DND-41 (cell line): ENCODE measurements at places on chromosomes 1 and 21.

DNA sequence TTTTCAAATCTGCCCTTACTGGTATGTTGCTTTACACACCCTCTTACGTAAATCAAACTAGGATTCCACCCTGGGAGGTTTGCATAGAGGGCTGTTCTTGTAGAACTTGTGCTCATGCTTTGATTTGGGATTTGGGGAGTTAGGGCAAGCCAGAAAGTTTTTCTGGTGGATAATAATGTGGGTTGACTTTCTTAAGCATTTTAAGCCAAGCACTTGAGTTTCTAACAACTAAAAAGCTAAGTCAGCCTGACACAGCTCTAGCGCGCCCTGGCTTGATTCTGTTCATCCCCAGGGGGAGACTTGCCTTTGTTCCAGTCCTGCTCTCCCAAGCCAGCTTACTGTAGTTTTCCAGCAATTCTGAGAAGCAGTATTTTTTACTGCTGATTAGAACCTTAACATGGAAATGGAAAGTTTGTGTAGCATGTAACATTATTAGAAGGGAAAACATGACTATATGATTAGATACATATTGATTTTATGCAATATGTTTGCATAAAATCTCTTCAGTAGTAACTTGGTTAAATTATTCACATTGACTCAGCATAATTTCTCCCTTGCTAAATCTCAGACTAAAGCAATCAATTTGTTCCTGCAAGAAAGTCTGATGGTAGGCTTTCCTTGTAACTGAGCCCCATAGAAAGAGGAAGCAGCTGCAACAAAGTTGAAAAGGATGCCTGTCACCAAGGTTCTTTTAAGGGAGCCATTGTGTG lies 11.0 kb upstream of the PGD start:
- DNase-seq = peak; percentile 43
- H3K36me3 ChIP-seq = no peaks in the 10 kb centered on the region
- H3K27me3 ChIP-seq = no peaks in the 10 kb centered on the region
- no peak overlapping the region; the same call in 1 of the 2 replicates for H3K4me3 ChIP-seq
- H3K4me1 ChIP-seq = peaks cover 23% of the 10 kb centered on the region
- H3K27ac ChIP-seq = peak overlapping the region; percentile 72

DNA sequence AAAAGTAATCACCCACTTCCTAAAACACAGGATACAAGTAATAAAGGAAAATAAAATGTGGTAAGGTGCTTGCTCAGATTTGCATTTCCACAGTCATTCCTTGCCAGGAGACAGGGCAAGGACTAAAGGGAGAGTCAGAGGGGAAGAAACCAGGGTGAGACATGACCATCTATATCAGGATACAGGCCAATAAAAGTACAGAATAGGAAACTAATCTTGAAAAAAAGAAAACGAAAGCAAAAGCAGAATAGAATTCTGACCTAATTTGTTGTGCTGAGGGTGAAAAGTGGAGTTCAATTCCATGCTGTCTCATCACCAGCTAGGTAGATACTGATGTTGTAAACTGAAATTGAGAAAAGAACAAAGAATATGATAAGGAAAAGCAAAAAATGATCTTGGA lies 27.3 kb downstream of the JMJD4 start:
- H3K4me3 ChIP-seq = no peak overlapping the region
- H3K27ac ChIP-seq = no peak overlapping the region
- DNase-seq = no peak
- no peaks in the 10 kb centered on the region for H3K36me3 ChIP-seq
- H3K4me1 ChIP-seq = peaks cover 3% of the 10 kb centered on the region; the same call in 1 of the 2 replicates

DNA sequence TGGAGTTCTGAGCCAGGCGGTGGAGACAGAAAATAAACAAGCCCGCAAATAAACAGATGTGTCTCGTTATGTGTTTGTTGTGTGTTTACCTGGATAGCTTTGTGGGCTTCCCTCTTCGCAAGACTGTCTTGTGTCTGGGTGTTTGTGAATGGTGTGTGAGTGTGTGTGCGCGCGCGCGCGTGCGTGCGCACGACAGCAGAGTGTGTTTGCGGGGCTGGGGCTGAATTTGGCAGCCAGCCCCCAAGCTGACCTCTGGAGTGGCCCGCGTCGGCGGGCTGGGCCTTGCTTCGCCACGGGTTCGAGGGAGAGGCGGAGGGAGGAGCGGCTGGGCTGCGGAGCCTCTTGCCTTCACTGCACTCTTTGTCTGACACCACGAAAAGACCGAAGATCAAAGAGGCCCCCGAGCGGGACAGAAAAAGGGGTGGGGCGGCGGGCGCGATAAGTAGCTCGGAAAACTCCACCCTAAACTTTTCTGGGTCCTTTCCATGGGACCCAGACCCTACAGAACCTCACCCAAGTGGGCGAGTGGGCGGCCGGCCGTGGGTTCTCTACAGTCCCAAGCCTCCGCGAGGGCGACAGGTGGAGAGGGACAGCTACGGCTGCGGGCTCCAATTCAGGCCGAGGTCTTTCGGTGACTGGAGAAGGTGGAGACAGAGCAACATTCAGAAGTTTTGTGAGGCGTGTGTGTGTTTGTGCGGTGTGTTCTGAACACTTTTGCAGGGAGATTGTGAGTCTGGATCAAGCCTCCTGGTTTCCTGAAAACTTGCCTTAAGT lies 14.5 kb downstream of the PAX7 start:
- no peak overlapping the region for H3K4me3 ChIP-seq
- no peak overlapping the region for H3K27ac ChIP-seq
- peak; percentile 48 for DNase-seq
- no peaks in the 10 kb centered on the region for H3K4me1 ChIP-seq
- H3K36me3 ChIP-seq = no peaks in the 10 kb centered on the region
- H3K27me3 ChIP-seq = peaks cover 75% of the 10 kb centered on the region

DNA sequence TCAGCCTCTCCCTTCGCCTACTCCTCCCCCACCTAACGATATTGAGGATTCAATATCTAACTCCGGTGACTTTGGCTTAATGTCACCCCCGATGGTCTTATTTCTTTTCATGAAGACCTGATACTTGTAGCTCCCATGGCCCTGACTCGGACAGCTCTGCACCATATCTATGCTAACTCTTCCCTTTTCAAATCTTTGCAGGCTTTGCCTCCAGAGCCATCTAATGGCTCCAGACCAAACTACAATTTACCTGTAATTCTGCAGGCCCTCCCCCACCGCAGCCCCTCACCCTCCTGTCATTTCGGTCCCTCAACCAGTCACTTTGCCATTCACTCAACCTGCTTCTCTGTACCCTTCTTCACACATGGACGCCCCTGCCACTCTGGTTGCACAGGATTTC lies 7.9 kb upstream of the GSTM5 start:
- no peak for DNase-seq
- H3K4me3 ChIP-seq = no peak overlapping the region
- no peak overlapping the region for H3K27ac ChIP-seq
- no peaks in the 10 kb centered on the region for H3K4me1 ChIP-seq
- H3K27me3 ChIP-seq = no peaks in the 10 kb centered on the region

DNA sequence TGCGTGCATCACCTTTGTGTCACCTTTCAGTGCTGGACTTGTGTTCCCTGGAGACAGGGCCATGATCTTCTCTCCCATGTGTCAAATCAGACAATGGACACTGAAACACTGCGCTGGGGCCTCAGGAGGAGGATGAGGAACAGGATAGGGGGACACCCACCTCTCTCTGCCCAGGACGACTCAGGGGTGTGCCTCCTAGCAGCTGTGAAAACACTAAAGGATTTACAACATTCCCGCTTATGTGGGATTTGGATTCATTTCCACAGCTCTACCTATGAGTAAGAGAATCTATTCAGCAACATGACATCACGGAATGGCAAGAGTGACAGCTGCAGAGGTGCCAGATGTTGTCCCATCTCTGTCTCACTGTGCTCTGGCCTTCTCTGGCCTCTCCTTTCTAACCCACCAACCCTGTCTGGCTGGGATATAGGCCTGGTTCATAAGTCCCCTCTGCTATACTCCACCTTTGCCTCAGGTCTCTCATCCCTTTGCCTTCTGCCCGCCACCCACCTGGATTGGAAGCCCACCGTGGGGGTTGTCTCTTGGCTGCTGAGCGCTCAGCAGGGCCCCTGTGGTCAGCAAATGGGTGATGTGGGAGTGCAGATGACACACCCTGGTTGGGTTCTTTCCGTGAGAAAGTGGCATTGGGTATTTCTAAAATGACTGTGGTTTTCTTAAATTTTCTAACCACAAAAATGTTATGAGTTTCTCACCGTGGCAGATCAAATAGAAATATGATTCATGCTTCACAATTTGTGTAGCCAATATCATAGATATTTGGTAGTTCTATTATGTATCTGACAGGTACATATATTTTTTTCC lies 47.1 kb upstream of the TLR5 start:
- DNase-seq = peak; percentile 67
- H3K27me3 ChIP-seq = no peaks in the 10 kb centered on the region
- no peak overlapping the region for H3K4me3 ChIP-seq
- no peak overlapping the region for H3K27ac ChIP-seq
- peaks cover 12% of the 10 kb centered on the region for H3K4me1 ChIP-seq

DNA sequence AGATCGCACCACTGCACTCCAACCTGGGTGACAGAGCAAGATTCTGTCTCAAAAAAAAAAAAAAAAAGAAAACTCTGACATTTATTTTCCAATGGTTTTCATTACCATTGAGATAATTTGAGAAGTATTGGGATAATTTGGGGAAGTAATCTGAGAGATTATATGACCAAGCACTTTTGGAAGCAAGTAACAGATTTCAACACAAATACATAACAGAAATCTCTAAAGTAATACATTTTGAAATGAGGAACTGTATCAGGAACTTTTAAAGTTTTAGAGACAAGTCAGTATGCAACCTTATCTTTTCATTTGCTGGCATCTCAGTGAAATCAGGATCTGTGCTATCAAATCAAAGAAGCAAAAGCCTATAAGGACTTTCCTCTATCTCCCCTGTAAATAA lies 25.4 kb upstream of the SLC16A1 start:
- no peaks in the 10 kb centered on the region for H3K4me1 ChIP-seq
- DNase-seq = no peak
- no peak overlapping the region for H3K4me3 ChIP-seq
- H3K27me3 ChIP-seq = no peaks in the 10 kb centered on the region

GRCh38 chr21:26591543-26591942 lies 18.5 kb upstream of the CYYR1 start:
- H3K27ac ChIP-seq = no peak overlapping the region
- no peaks in the 10 kb centered on the region for H3K27me3 ChIP-seq
- 0 out of 2 replicates have a peak, but pooled peaks cover 4% of the 10 kb centered on the region for H3K4me1 ChIP-seq
- DNase-seq = no peak
- H3K4me3 ChIP-seq = no peak overlapping the region
